A673 (cell line): ENCODE measurements at places on chromosomes 11 and 22. TPM values are rescaled to one million over a fixed set of nuclear protein-coding genes. Genes with fewer than 3 reads are reported as not detected.

GRCh38 chr11:102831489-102832440, 11.6 kb downstream of the MMP3 start:
- no peak overlapping the region for H3K27ac ChIP-seq
- no peaks in the 10 kb centered on the region for H3K36me3 ChIP-seq
- peaks cover 28% of the 10 kb centered on the region for H3K4me1 ChIP-seq
- no peaks in the 10 kb centered on the region for H3K27me3 ChIP-seq

DNA sequence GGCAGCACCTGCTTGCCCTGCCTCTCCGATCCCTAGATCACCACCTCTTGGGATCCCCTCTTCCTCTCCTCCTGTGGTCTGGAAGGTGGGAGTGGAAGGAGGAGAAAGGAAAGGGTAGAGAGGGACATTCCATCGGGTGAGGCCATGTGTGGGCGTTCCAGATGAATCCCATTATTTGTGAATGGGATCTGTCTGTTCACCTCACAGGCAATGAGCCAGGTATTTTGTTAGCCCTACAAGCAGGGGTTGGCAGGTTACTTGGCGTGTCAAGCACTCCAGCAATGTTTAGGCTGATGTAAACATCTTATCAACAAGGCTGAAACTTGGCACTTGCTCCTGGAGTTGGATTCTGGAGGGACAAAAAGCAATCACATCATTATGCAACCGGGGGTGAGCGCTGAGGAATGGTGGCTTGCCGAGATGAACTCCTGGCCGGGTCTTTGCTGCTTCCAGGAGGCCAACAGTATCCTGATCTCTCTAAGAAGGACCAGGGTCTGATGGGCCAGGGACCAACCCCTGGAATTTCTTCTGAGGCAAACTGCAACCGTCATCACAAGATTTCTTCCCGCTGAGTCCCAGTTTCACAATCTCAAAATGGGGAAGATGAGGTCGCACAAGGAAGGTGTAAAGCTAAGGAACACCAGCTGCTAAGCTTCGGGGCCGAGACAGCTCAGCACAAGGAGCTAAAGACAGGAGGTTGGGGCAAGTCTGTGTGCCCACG, 7.8 kb downstream of the ADAMTS8 start:
- H3K4me1 ChIP-seq = no peaks in the 10 kb centered on the region
- H3K36me3 ChIP-seq = no peaks in the 10 kb centered on the region
- DNase-seq = no peak
- no peak overlapping the region for H3K27ac ChIP-seq
- H3K27me3 ChIP-seq = peaks cover 63% of the 10 kb centered on the region

GRCh38 chr11:25702417-25702816, 629.5 kb upstream of the ANO3 start:
- H3K4me1 ChIP-seq = no peaks in the 10 kb centered on the region
- H3K27ac ChIP-seq = no peak overlapping the region
- H3K4me3 ChIP-seq = no peak overlapping the region
- DNase-seq = no peak
- no peaks in the 10 kb centered on the region for H3K27me3 ChIP-seq
- H3K36me3 ChIP-seq = no peaks in the 10 kb centered on the region

GRCh38 chr22:39932918-39933649, 27.1 kb upstream of the TMA7B start:
- no peaks in the 10 kb centered on the region for H3K36me3 ChIP-seq
- no peak overlapping the region for H3K27ac ChIP-seq
- no peaks in the 10 kb centered on the region for H3K4me1 ChIP-seq
- peak; percentile 37 for DNase-seq

- H3K27ac ChIP-seq = no peak overlapping the region
- peaks cover 18% of the 10 kb centered on the region for H3K4me1 ChIP-seq
- no peaks in the 10 kb centered on the region for H3K27me3 ChIP-seq
- H3K4me3 ChIP-seq = no peak overlapping the region
- no peaks in the 10 kb centered on the region for H3K36me3 ChIP-seq
- DNase-seq = no peak
These were observed 31.8 kb upstream of the APOBEC3A start for GRCh38 chr22:38925571-38926041.

DNA sequence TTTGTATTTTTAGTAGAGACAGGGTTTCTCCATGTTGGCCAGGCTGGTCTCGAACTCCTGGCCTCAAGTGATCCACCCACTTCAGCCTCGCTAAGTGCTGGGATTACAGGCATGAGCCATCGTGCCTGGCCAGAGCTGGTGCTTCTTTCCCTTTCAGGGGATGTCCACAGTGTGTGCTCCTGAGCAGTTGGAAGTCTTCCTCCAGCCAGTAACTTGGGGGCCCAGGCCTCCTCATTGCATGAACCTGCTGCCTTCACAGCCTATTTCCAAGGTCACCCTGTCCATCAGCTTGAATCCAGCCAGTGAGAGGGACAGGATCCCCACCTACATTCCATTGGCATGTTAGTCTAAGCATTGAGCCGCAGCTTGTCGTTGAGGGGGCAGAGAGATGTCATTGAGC, 12.5 kb downstream of the RTL6 start:
- H3K36me3 ChIP-seq = no peaks in the 10 kb centered on the region
- no peak overlapping the region for H3K27ac ChIP-seq
- peaks cover 12% of the 10 kb centered on the region for H3K4me1 ChIP-seq
- no peak overlapping the region for H3K4me3 ChIP-seq

Gene GAB4
- not detected in 2 replicates for total RNA-seq

Gene CNGA4
- not detected in 2 replicates for total RNA-seq

Gene GUCY1A2
- total RNA-seq = 5.3 and 5.4 TPM in 2 replicates
